ENCODE measurements at places on chromosomes 2 and 18.

DNA sequence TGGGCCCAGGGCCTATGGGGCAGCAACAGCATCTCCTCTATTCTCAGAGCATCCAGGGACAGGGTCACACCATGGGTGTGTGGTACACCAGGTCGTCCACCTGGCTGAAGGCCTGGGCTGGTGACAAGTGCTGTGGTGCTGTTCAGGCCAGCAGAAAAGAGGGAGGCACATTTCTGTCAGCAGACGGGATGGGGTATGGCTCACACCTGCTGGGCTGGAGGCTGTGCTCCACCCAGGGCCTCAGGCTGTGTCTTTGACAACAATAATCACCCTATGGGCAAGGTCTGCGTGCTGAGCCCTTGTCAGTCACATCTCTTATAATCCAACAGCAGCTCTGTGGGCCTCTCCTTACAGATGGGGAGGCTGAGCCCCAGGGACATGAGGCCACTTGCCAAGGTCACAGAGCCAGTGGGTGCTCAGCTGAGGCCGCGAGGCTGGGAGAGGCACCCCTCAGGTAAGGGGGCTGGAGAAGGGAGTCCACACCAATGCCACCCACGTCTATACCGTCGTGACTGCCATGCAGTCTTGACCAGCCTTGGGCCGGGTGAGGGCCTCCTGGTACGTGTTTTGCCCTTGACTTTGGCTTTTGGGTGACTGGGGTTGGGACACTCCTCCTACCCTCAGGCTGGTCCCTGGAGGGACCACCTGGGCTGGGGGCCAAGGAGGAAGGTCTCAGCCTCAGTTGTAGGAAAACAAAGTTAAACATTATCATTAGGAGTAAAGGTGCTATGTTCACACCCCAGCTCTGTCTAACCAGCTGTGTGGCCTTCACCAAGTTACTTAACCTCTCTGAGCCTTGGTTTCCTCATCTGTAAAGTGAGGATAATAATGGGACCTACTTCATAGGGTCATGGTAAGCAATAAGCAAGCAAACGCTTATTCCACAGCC is 5.6 kb upstream of the HS6ST1 start:
- DNase-seq, result no peak

DNA sequence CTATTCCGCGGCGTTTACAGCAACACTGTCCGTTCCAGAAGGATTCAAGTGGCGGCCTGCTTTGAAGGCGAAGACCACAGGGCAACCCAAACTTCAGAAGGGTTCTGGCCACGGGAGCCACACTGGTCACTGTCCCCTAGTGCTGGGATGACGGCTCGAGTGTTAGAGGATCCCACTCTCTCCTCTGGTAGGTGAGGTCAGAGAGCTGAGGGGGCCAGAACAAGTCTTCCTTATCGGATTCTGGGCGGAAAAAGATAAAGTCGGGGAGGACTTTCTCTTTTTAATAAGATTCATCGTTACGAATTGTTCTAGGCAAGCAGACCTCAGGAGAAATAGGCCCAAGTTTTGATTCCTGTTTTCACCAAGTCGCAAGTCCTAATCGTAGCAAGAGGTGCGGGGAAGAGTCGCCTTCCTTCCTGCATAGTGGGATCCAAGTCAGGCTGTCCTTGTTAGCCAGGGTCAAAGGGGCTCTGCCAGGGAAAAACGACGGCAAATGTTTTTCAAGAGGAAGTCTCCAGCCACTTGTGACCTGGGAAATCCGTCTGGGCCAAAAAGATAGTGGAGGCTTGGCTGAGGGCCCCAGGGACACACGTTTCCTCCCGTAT is 864 bp upstream of the MYL12A start:
- DNase-seq, result peak; percentile 35

DNA sequence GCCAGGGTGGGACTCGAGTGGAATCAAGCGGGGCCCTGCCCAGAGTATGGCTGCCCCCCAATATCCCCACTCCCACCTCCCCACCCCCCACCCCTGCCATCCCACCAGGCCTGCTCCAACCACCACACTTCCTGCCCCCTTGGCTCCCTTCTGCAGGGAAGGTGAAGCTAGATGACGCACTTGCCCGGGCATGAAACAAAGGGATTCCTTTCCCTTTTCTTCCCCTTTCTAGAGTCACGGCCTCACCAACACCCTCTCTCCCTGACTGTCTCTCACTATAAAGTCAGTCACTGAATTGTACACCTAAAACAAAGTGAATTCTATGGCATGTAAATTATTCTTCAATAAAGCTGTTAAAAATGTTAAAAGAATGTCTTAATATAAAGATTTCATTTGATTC is 16.0 kb downstream of the ZBTB7C start:
- DNase-seq, result peak; percentile 77

- peak; percentile 83 for DNase-seq
Observed at GRCh38 chr2:217105733-217106649, 246.1 kb upstream of the TNP1 start.

GRCh38 chr18:24214144-24214543 is 75.3 kb downstream of the CABYR start:
- no peak for DNase-seq

DNA sequence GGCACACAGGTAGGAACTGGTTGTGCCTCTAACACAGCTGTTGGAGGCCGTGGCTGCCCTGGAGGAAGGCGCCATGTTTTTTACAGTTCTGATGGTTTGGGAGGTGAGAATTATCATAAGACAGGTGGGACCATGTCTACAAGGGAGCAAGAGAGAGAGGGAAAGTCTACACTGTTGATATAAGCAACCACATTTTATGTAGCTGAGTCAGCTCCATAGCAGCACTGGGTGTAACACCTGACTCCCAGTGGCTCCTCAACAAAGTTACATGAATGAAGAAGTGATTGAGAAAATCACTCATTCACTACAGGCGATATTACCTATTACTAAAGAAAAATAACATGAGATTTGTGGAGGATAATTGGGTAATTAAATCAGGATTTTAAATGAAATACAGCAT is 41.3 kb upstream of the ACAA2 start:
- DNase-seq, result peak; percentile 30

GRCh38 chr18:51399491-51400122 is 202.1 kb upstream of the MEX3C start:
- no peak for DNase-seq

DNA sequence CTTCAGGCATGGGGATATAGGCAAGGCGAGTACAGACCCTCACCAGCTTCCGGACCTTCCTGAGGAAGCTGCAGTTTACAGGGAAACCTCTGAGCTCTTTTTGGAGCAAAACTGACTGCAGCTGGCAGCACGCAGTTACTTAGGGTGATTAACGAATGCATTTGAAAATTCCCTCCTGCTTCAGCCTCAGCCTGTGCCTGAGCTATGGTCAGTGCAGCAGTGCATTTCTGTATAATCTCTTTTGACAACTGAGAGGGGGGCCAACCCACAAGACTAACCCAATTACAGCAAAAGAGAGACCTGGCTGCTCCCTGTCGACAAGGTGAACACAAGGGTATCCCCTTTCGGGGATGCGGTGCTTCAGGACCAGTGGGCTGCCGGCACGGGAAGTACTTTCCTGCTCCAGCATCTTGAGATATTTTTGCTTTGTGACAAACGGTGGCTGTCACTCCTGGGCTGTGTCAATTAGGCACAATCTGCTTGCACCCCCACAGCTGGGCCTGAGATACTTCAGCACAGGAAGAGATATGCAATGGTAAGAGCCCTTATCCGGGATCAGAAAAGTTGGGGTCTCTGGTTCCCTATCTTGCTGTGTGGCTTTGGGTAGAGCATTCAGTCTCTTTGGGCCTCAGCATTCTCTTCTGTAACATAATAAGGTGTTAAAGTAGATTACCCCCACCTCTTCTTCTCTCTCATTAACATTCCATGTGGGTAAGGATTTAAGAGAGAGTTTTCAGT is 141.0 kb downstream of the TMEM17 start:
- DNase-seq, result no peak

- DNase-seq, result no peak
Observed at GRCh38 chr2:166957686-166958085, 69.4 kb downstream of the XIRP2 start.

- DNase-seq, result no peak
Observed at GRCh38 chr2:170968205-170969003, 39.4 kb downstream of the GORASP2 start.

GRCh38 chr2:190205657-190206056 is 114.0 kb downstream of the HIBCH start:
- DNase-seq, result no peak

DNA sequence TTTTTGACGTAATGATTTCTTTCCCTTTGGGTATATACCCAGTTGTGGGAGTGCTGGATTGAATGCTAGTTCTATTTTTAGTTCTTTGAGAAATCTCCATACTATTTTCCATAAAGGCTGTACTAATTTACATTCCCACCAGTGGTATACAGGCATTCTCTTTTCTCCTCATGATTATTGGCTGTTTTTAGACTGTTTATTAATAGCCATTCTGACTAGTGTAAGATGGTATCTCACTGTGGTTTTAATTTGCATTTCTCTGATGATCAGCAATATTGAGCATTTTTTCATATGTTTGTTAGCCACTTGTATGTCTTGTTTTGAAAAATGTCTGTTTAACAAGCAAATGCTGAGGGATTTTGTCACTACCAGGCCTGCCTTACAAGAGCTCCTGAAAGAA is 9.2 kb upstream of the CD28 start:
- no peak for DNase-seq

- DNase-seq, result no peak
Observed at GRCh38 chr2:203394519-203395227, 66.5 kb downstream of the ABI2 start.

DNA sequence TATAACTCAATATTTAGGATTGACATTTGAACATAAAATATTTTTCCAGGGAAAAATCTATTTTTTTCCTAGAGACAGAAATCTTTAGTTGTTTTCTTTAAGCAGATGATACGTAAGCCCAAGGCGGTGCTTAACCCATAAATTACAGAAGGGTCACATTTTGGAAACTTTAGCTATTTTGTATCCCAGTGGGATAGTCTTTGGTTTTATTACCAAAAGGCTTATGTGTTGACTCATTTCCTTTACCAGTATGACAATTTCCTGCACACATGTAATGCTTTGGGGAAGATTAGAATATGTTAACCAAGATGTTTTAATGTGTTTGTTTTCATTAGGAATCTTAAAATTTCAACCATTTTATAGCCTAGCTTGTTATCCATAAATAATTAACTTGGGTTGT is 24.8 kb downstream of the DYNC1I2 start:
- DNase-seq, result peak; percentile 43

DNA sequence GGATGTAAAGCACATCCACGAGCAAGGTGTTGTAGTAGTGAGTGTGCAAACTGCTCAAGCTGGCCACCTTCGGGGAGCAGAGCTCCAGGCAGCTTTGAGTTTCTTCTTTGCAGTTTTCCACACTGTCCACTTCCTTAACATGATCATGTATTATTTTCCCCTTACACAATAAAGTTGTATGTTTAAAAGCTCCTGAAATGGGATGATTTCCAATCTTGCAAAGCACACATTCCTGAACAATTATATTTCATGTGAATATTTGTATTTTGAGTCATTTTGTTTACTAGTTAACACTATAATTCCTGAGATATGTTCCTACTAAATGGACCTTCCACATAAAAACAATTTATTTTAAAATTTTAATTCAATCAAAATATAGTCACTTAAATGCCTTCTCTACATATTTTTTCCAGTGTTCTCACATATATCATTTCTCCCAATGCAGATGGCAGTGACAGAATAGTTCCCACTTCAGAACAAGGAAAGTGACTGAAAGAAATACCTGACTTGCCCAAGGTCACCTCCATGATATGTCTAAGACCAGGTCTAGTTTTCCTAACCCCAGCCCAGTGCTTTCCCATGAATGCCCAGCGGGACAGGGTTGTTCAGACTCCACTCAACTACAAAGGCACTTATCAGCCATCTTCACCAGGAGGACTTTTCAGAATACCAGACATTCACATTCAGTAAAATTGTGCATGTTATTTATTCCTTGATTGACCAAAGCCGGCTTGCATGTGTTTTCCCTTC is 5.5 kb downstream of the CYB5A start:
- DNase-seq, result no peak

DNA sequence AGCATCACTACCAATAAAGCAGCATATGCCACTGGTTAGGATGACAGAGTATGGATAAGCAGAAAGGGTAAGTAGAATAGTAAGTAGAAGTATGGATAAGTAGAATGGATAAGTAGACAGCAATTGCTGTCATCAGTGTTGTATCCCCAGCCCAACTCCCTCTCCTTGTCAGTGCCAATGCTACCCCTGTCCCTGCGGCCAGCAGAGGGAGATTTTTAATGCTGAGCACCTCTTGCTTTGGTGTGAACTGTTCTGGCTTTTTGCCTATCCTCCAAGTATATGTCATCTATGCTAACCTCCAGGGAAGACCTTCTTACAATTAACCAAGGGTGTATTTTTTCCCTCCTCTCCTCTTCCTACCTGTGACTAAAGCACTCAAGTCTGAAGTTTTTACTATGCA is 136.7 kb upstream of the SPHKAP start:
- DNase-seq, result peak; percentile 20

GRCh38 chr2:174535757-174536703 is 49.2 kb upstream of the GPR155 start:
- no peak for DNase-seq

GRCh38 chr18:1253827-1254226 is 349.2 kb downstream of the ADCYAP1 start:
- no peak for DNase-seq

DNA sequence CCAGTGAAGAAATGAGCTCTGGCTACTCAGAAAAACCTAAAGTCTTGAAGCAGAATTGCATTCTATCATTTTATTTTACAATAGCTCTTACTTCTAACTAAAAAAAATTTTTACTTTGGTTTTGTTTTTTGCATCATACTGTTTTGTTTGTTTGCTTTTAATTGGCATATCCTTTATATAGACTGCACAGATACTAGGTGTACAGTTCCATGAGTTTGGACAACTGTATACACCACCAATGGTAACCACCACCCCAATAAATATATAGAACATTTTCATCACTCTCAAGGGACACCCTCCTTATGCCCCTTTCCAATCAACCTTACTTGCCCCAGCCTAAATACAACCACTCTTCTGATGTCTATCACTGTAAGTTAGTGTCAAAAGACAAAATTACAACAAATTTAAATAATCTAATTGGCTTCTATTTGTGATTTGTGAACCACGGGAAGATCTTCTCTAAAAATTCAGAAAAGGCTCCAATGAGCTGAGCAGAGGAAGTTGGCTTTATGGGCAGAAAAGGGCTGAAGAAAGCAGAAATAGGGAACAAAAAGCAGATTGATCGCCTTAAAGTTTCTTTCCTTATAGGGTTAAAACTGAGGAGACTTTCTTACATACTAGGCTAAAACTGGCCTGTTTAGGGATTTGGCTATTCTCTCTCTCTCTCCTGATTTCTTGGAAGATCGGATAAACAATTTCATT is 22.2 kb upstream of the SOS1 start:
- no peak for DNase-seq

- no peak for DNase-seq
Observed at GRCh38 chr2:173523497-173523896, 168.8 kb downstream of the CDCA7 start.

GRCh38 chr2:231315896-231316295 is 79.6 kb upstream of the B3GNT7 start:
- DNase-seq, result no peak

DNA sequence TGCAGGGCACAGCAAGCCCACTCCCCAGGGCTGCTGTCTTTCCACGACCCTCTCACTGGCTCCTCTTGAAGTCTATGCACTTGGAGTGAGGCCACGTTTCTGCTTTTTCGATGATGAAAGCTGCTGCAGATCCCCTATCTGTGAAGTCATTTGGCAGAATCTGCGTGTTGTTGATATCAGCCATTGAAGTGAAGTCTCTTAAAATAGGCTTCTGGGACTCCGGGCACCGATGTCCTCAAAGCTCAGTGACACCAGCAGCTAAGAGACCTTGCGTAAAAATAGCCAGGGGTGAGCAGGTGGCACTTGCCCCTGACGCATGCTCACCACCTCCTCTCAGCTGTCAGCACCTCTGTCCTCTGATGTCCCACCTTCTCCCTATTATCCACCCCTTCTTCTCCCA is 89.4 kb upstream of the FHL2 start:
- DNase-seq, result no peak

GRCh38 chr2:22329211-22330154 is 1055.5 kb upstream of the KLHL29 start:
- DNase-seq, result no peak
